T-cell (primary cell): ENCODE measurements at places on chromosomes 16 and 17.
A peak's percentile ranks its signal among the peaks of the same experiment; 100 is the strongest.

DNA sequence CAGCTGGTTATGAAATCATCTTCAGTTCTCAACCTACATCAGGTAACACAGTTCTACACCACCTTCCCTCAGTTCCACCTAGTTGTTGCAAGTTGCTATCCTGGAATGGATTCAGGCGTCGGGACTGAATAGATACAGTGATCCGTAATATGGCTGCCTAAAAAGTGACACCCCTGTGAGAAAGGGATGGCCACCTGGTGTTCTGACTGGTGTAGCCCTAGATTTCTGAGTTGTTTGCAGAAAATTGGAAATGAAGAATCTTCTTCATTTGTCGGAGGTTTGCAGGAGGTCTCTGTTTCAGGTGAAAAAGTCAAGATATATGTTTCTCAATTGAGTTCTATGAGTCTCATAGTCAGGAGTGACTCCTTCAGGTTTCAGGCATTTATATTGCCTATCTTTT, 225.8 kb upstream of the ELAC2 start:
- DNase-seq: no peak

DNA sequence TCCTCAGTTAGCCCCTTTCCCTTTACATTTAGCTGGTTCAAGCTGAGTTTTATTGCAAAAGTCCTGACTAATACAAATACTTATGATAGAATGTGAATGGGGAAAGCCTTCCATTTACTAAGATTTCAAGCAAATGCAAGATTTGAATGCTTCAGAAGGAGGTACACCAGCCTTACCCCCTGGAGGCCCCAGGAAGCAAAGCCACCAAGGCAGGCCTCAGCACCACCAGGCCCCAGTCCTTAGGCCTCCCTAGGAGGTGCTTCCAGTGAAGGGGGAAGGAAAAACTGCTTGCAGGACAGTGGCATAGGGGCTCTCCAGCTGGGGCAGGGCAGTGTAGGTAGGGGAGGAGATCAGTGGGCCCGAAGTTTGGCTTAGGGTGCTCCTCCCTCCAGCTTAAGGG, 7.3 kb upstream of the PRPSAP2 start:
- no peak for DNase-seq

DNA sequence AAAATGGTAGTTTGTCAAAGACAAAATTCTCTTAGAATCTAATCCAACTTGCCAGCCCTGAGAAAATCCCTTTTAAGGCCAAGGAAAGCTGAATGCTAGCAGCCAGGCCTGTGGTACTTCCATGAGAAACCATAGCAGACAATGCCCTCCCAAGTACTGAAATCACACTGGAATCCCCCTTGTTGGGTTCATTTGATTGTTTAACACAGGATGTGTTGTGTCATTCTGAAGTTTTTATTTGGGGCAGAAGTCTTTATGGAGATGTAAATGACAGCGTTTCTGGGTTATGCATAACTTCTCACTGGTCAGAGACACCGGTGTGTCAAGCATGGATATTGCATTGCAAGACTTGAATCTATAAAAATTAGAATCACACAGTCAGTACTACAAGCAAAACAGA, 6.0 kb upstream of the ARL2BP start:
- DNase-seq: no peak

DNA sequence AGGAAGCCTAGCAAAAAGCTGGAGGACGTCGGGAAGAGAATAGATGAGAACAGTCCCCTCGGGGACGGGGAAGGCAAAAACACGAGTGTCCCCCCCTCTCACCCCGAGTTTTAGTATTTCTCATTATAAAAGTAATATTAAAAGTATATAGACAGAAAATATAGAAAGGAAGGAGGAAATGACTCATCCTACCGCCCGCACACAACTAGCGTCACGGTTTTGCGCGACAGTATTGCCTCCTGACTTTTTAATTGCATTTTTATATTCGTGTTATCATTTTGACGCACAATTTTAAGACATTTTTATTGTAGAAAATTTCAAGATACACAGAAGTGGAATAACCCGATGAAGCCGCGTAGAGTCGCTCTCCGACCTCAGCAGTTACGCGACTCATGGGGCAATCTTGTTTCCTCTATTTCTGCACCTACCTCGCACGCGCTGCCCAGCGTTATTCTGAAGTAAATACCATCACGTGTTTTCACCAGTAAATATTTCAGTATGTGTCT, 652 bp upstream of the SLC25A19 start:
- peak; percentile 66 for DNase-seq

DNA sequence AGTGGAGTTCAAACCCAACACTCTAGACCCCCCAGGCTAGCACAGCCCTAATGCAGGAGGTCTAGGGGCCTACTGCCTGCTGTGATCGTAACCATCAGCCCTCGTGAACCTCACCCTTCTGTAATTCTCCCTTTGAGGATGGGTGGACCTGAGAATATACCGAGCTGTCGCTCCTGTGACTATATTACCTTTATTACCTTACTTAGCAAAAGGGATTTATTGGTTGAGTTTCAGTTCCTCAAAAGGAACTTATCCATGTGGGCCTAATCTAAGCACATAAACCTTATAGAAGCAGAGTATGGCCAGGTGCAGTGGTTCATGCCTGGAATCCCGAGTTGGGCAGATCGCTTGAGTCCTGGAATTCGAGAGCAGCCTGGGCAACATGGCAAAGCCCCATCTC, 19.2 kb upstream of the EMP2 start:
- no peak for DNase-seq

DNA sequence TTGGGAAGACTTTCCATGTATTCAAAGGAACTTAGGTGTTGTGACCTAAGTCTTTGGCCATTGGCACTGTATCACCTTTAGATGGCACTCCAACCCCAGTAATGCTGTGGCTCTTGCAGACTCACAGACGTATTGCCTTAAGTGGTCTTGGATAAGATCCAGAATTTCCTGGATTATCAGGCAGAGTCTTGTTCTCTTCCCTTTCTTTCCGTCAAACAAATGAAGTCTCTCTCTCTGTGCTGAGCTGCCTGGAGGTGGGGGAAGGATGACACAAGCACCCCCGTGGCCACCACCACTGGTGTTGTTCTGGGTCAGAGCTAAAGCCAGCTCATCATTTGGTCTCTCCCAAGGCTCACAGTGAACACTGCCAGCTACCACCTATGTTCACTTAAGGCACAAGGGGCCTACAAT, 789.9 kb upstream of the KIF2B start:
- DNase-seq: no peak

DNA sequence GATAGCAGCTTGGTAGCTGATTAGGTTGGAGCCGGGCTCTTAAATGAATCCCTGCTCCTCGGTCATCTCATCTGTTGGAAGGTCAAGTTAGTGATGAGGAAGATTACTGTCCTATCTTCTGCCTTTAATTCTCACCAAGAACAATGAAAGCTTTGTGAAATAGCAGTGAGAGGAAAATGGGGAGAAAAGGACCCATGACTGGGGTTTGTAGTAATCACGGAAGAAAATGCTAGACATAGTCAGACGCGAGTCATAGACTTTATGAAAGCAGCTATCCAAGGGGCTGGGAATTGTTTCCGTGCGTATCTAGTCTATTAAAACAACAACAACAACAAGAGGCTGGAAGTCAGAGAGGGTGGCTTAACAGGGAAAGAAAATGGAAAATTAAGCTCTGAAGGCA, 18.3 kb downstream of the PIK3R5 start:
- DNase-seq: no peak

GRCh38 chr16:51034481-51035109, 116.5 kb downstream of the SALL1 start:
- DNase-seq: no peak

DNA sequence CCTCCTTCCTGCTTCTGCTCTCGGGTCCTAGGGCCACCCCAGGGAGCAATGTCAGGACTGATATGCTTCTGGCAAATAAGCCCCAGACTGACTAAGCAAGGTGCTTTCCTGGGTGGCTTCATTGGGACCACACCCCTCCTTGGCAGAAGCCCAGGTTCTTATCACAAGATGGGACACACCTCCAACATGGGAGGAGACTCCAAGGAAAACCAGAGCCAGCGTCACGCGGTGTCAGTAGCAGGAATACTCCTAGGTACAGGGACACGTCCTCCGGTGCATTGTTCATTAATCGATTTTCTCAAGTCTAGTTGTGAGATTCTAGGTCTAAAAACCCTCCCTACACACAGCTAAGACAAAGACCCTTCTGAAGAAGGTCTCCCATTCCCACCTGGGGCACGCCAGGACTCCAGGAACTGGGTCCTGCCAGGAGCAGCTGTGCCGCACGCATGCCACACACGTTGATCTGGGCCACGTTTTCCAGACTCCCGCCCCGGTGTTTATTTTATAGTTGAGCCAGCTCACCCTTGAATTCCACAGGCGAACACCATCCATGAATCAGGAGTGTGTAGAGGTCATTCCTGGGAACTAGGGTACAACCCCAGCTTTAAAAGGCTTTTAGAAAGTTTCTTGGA, 30.8 kb downstream of the FA2H start:
- DNase-seq: no peak

DNA sequence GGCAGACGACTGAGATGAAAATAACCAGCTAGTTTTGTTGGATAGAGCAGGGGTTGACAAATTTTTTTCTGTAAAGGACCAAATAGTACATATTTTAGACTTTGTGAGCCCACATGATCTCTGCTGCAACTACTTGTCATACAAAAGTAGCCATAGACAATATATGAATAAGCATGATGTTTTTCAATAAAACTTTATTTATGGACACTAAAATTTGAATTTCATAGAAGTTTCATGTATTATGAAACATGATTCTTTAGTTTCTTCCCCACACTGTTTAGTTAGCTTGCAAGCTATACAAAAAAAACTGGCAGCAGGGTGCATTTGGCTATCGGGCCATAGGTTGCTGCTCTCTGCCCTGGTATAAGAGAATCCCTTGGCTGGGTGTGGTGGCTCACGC, 56.6 kb downstream of the LYRM1 start:
- DNase-seq: no peak

- no peak for DNase-seq
Observed at GRCh38 chr17:7875804-7876370, 12.7 kb upstream of the CHD3 start.

DNA sequence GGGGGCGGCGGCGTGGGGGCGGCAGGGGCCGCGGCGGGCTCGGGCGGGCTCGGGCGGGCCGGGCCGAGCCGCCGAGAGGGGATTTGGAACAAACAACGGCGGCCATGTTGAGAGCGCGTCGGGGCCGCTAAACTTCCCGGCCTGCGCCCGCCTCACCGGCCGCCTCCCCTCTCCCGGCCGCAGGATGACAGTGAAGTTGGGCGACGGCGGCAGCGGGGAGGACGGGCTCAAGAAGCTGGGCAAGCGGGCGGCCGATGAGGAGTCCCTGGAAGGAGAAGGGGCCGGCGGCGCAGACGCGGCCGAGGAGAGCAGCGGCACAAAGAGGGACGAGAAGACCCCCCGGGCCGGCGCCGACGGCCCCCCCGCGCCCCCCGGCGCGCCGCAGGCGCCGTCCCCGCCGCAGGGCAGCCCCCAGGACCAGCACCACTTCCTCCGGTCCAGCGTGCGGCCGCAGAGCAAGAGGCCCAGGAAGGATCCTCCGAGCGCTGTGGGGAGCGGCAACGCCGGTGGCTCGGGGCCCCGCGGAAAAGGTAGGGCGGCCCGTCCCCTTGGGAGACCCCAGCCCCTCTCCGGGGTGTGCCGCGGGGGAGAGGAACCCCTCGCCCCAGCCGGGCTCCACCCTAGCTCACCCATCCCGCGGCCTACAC, 2.4 kb downstream of the CRAMP1 start:
- no peak for DNase-seq

- DNase-seq: no peak
Observed at GRCh38 chr17:43914451-43914850, 7.1 kb upstream of the MPP2 start.

DNA sequence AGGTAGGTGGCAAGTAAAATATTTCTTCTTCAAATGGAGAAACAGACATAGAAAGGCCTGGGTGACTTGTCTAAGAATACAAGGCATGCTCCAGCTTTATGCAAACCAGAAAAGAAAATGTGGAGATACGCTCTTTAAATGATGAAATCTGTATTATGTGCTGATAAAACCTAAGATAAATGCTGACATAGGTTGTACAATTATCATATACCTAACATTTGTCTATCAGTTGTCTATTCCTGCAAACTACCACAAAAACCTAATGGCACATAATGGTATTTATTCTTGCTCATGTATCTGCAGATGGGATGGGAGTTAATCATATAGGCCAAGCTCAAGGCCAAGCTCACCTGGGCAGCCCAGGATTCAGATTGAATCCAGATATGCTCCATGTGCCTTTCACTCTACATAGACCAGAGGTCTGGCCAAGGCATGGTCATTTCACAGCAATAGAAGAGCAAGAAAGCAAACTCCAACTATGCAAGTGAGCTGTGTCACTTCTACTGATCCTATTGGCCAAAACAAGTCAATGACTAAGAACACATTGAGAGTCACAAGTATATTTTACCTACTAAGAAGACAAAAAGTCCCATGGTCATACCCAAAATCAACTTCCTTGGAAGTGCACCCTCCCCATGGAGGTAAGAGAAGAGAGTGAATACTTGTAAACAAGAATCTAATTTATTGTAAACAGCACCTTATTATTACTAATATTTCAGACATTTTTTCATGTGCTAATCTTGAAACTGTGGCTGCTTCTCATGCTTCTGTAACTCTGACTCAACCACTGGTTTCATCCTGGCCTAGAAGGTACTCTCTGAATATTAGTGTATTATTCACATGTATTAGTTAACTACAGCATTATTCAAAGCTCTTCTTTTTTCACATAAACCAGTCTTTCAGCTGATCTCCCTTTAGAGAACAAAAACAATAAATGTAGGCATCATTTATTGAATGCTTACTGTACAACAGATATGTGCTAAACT, 270.7 kb upstream of the SOX9 start:
- DNase-seq: no peak

DNA sequence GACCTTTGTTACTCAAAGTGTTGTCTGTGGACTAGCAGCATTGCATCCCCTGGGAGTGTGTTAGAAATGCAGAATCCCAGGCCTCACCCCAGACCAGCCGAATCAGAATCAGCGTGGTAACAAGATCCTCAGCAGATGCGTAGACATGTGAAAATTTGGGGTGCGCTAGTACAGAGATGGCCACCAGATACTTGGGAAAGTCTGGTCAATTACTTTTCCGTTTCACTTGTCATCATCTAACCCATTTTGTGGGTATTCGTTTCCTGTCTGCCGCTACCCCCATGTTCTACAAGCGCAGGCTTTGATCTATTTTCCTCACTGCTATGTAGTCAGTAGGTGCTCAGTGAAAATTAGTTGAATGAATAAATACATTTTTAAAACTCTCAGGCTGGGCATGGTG, 33.1 kb upstream of the HERPUD1 start:
- DNase-seq: no peak

- no peak for DNase-seq
Observed at GRCh38 chr17:51152766-51153209, 571 bp upstream of the NME1 start.
